ENCODE measurements at places on chromosomes 13 and 19.

DNA sequence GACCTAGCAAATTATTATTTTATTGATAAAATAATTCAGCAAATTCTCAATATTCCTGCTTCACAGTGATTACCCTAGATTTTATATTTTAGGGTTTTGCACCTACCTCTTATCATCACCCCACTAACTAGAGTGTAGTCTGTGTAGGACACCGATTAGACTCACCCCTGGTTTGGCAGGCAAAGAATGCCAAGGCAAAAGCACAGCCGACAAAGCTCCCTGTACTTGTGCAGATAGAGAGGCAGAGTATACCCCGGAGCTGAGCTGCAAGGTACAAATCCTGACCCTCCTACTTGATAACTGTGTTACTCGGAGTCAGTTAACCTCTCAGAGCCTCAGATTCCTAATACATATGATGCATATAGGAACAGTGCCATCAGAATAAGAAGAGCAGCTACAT, 225.7 kb downstream of the ENOX1 start:
- no peak for DNase-seq

DNA sequence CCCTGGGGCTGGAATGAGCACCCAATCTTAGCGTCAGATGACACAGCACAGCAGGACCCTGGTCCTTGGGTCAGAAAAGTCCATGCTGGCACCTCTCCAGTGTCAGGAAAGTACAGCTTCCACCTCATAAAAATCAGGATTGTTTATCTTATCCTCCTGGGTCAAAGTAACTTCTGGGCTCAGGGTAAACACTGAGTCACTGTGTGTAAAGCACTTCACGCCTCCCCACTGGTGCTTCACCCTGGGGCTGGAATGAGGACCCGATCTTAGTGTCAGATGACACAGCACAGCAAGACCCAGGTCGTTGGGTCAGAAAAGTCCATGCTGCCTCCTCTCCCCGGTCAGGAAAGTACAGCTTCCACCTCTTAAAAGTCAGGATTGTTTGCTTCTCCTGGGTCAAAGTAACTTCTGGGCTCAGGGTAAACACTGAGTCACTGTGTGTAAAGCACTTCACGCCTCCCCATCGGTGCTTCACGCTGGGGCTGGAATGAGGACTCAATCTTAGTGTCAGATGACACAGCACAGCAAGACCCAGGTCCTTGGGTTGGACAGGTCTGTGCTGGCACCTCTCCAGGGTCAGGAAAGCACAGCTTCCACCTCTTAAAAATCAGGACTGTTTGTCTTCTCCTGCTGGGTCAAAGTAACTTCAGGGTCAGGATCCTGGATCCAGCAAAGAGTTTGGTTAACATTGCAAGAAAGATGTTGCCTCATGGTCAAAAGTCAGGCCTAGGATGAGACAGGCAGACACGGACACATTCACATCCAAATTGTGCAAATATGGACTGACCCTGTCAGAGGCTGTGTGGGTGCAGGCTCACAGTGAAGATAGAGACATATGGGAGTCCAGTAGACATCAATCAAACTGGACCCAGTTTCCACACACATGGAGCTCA, 39.2 kb upstream of the CYP2A7 start:
- no peak for DNase-seq

- peak; percentile 61 for DNase-seq
Measured at GRCh38 chr19:40974633-40975037, 16.4 kb upstream of the CYP2B6 start.

GRCh38 chr19:41325947-41326706, 16.2 kb downstream of the CCDC97 start:
- DNase-seq: peak; percentile 85

GRCh38 chr13:100594731-100595130, 6.1 kb upstream of the GGACT start:
- no peak for DNase-seq

- DNase-seq: no peak
Measured at GRCh38 chr19:41746593-41747227, 8.6 kb upstream of the CEACAM6 start.

All from left hindlimb (tissue), 1 donor.